Breast epithelium (tissue), 4 donors: ENCODE measurements at places on chromosomes 1 and 21.

DNA sequence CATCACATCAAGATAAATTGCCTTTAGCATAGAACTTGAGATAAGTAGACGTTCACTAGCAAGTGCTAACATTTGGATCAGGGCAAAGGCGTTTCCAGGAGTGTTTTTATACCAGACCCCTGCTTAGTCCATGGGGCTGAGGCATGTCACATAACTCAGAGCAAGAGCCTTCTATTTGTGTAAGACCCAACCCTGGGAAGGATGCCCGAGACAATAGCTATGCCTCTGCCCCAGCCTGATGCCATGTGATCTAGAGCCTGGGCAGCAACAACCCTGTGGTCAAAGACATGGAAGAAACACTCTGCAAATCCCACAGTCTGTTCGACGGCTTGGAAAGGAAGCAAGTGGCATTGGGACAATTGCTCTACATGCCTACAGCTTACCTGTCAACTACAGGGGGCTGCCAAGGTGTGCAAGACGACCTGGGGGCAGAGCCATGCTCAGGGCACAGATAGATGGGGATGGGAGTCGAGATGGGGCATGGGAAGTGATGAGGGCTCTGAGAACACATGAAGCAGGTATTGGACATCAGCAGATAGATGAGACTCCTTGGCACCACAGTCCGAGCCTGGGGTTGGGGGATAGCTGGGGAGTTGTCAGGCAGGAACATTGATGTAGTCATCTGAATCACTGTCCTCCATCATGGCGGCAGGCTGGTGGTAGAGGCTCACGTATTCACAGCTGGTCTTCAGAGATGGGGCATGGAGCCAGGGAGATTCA lies 7.3 kb downstream of the IL24 start:
- DNase-seq: no peak

GRCh38 chr1:200917291-200917817 lies 22.7 kb downstream of the INAVA start:
- DNase-seq: no peak

DNA sequence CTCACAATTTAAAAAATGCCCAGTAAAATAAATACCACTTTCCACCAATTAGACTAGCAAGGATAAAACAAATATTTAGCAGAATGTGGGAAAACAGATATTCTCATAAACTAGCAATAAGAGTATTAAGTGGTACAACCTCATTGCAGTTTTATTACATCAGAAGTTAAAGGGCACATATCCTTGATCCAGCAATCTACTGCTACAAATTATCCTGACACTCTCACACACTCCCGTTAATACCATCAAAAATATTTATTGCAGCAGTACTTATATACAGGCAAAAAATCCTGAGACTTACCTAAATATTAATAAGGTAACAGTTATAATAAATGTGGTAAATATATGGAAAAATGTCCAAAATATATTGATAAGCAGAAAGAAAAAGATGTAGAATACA lies 44.3 kb downstream of the ZNF644 start:
- no peak for DNase-seq

GRCh38 chr1:63612564-63612963 lies 19.4 kb downstream of the PGM1 start:
- DNase-seq: no peak
